Fibroblast of skin of back (primary cell): ENCODE measurements at places on chromosomes 7 and 10.

DNA sequence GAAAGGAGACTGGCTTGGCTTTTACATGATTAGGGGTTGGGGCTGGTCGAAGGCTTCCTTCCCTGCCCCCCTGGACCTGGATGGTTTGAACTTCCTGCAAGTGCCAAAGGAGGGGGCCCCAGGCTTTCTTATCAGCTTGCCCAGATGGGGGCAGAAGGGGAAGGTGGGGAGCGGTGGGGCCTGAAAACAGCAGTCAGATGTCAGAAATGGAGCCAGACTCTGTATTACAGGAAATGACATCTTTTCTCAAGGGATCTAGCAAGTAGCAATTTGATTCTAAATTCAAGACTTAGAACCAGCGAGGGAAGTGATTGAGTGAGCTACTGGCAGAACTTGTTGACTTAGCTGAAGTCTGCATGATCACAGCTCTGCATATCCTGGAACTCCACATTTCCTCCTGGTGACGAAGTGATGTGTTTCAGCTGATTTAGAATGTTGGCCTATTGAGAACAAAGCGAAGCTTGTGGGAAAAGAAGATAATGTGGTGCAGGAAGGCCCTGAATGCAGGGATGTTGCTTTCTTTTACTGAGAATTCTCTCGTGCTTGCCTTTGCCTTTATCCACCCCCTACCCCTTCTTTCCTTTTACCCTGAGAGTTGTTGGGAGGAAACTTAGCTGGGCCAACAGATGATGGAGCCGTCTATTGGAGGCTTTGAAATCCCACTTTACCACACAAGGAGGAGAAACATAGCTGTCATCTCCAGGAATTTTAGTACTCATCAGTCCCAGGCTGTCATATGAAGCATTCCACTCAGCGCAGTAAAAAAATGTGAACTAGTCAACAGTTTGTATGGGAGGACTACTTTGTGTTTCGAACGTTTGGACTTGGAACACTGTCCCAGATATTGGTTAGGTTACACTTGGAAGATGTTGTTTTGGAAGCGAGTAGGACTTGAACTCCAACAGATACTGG, 43.2 kb downstream of the CCNY start:
- peak; percentile 89 for DNase-seq

DNA sequence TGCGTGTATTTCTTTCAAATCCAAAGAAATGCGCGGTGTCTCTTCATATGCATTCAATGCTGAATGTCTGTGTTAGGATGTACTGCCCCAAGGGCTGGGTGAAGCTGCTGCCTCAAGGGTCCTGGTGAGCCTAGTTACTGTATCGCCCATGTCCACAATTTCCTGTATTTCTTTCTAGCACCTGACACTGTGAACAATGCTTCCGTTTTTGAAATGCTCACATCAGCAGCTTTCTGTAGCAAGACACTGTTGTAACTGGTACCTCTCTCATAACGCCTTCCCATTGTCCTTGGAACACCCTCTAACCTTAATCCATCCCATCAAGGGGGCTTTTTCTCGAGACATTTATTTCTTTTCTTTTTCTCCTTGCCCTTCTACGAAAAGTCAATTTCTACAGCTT, 25.1 kb downstream of the NRP1 start:
- DNase-seq: no peak

- DNase-seq: no peak
These were observed 672.9 kb upstream of the LRRTM3 start for GRCh38 chr10:66252986-66253385.

- no peak for DNase-seq
These were observed 89.5 kb downstream of the KCNMA1 start for GRCh38 chr10:77548157-77548556.
